Calu3 (cell line): ENCODE measurements at places on chromosomes 11 and 22. TPM values are rescaled to one million over a fixed set of nuclear protein-coding genes. Genes with fewer than 3 reads are reported as not detected.

Gene TAF1D
- total RNA-seq = 98.9 and 107 TPM in 2 replicates

DNA sequence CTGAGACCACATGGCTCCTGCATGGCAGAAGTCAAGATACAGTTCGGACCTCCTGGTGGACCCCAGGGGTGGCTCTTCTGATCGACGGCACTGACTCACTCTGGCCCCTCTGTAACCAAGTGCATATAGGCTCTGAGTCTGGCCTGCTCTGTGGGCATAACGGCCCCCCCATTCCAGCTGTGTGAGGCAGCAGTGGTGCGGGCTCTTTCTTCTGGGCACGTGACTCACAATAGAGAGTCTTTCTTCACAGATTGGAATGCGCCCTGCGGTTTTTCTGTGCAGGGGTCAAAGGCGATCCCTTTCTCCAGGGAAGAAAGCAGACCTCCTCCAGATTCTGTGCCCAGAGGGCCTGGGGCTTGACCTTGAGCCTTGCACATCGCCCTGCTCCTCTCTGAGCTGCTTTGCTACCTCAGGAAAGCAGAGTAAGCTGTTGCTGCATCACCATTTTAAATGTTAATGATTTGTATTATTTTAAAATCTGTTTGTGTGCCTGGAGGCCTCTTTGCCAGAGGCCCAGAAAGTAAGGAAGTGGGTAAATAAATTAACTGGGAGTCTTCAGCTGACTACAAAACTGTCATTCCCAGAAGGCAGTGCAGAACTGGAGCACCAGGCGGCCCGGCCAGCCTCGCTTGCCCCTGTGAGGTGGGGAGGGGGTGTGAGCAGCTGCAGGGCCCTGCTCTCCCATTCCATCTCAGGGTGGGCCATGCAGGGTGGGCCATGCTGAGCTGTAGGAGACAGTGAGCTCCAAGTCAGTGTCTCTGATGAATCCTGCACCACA lies 199.0 kb downstream of the GRIK4 start:
- DNase-seq = peak; percentile 36

Gene DEPDC7
- total RNA-seq = 1.2 and 1.6 TPM in 2 replicates

DNA sequence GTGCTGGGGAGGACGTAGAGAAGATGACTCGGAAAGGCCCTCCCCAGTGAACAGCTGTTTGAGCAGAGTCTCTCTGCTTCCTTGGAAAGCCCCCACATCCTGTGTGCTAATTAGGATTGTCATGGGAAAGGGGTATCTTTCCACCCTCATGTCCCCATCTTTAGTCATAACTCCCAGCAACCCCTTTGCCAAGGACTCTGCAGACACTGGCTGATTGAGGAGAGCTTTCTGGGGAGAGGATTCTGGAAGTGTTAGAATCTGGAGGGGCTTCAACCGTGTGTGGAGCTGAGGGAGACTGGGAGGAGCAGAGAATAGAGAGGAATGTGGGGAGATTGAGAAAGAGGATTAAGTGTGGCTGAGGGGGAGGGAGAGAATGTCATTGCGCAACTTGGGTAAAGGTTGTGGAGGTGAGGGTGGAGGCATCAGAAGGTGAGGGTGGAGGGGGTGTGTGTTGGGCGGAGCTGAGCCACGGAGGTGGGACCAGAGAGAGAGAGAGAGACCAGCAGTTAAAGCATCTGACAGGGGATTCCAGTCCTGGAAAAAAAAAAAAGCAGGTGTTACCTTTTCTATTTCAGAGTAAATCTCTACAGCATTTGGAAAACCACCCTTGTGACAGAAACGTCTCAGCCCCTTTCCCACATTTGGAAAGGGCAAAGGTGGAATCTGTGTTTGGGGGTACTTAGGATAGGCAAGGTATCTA lies 2.2 kb downstream of the DTX4 start:
- DNase-seq = peak; percentile 81

DNA sequence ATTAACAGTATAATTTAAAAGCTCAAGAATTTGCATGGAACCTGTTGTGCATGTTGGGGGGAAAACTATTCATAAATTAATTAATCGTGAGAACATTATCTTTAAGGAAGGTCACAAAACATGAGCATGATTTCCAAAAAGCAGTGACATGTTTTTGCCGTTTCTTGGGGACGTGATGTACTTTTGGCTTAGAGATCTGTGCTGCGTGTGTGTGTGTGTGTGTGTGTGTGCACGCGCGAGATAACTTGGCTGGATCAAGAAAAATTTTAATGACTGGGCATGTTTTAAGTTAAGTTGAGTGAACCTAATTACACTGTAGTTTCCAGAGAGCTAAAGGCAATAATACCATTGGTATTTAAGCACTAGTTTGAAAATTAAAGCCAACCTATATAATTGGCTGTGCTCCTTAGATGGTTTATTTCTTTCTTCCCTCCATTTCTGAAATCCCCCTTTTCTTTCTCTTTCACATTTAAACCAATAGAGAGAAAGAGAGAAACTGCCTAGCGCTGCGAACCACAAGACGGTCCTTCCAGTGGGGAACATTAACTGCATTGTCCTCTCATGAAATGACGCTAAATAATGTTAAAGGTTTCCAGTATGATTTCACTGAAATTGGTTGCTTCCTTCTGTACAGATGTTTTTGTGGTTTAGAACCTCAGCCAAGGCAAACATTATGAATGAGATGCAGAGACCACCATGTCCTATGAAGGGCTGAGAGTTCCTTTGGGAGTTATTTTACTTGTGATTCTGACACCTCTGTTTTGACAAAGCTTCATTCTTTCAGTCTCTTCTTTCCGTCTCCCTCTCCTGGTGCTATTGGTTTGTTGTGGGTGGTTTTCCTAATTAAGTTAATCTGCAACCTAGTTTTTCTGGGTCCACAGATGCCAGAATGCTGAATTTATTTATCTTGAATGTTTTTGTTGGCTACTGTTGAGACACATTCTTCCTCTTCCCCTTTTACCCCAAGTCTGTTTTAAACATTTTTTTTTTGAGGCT lies 51.7 kb downstream of the ZBTB16 start:
- no peak for DNase-seq

DNA sequence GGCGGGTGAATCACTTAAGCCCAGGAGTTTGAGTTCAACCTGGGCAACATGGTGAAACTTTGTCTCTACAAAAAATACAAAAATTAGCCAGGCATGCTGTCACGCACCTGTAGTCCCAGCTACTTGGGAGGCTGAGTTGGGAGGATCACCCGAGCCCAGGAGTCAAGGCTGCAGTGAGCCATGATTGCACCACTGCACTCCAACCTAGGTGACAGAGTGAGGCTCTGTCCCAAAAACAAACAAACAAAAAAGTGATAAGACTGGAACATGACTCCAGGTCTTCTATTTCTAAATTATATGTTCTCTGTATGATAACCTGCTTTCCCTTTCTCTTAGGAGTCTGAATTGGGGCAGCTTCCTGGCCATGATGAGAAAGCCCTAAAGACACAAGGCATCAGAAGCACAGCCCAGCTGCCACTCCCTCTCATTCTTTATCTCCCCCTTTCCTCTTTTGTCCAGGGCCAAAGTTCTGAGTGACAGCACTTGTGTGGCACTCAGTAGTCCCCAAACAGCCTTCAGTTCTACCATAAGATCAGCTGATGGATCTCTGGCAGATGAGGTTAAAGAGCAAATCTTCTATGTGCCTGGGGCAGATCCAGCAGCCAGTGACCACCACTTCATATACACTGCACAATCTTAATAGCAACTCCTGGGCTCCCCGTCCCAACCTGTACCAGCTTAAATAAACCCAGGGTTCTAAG lies 136.0 kb downstream of the C11orf58 start:
- no peak for DNase-seq

DNA sequence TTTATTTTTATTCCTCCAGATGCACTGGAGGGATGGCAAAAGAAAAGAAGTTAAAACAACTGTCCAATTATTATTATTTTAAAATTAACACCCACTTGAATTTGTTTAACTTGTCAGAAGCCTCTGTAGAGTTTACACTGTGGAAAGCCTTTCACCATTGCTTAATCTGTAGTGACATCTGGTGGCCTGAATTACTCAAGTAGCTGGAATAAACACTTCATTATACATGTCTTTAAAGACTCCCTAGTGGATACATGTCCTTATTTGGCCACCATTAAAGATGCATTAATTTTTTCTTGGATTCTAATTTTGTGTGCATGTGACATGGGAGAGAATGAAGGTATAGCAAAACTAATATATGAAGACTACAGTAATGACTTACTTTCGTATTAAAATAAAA lies 1496.5 kb downstream of the FAM181B start:
- DNase-seq = no peak

Gene CTTN
- 448 and 498 TPM in 2 replicates for total RNA-seq

DNA sequence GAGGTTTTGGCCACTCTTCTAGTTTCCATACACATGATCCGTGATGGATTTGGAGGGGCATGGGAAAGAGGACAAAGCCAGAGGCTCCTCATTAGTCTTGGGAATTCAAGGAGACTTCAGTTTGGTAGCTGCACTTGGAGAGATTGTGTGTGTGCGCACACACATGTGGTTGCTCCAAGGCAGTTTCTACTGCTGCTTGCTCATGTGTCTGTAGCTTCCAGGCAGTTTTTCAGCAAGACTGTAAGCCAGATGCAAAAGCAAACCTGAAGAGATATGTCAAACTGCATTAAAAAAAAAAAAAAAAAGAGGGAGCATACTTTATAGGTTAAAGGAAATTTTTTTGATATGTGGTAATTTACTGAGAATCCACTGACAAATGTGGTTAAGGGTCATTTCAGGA lies 95.7 kb downstream of the OSBP2 start:
- DNase-seq = no peak

DNA sequence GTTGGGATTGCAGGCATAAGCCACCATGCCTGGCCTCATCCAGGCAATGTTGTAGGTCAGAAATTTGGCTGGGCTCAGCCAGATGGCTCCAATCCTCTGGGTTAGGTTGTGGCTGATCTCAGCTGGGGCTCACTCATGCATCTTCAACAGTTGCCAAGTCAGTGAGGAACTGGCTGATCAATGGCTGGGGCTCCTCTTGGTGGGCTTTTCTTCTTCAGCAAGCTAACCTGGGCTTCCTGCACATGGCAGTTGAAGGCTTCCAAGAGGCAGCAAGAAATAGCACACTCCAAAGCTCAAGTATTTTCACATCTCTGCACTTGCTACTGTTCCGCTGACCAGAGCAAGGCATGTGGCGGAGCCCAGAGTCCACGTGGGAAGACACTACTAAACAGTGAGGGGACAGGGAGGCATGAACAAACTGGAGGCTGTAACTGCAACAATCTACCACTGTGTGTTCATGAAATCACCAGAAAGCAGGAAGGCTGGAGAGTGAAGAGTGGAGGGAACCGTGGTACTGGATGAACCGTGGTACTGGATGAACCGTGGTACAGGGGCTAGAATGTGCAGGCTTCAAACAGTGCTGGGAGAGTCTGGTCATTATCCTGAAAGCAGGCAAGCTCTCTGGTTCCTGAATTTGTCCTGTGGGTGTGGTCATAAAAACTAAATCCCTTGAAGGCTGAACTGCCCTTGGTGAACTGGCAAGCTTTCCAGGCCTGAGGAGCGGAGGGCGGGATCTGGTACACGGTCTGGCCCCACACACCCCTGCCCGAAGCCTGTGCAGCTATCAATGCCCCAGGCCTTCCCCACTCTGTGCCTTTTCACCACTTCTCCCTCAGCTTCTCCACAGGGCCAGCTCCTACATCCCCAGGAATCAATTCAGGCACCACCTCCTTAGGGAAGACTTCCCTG lies 20.2 kb downstream of the CHST1 start:
- no peak for DNase-seq

GRCh38 chr22:47154621-47155081 lies 392.2 kb downstream of the TBC1D22A start:
- no peak for DNase-seq

- no peak for DNase-seq
Observed at GRCh38 chr11:99352642-99353041, 331.9 kb downstream of the CNTN5 start.

- no peak for DNase-seq
Observed at GRCh38 chr22:25351631-25352293, 132.3 kb downstream of the CRYBB2 start.

Gene CBLIF
- total RNA-seq = not detected in 2 replicates

DNA sequence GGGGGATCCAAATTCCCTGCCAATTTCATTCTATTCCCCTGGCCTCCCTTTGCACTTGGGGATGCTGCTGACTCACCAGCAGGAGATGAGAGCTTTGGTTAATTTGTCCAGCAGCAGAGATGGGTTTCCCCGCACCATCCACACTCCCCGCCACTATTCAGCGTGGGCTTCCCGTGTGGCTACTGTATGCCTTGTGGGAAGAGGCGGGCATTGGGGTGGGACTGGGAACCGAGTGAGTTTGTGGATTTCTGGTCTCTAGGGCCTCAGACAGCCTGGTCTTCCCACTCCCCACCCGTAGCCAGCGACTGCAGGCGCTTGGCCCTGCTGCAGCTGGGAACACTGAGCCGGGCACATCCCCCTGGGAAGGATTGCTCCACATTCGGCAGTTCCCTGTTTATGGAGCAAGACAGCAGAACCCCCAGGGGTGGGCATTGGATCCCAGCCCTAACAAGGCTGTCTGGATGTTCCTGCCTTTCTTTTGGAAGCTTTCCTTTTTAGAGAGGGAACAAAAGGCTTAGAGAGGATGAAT lies 23.4 kb downstream of the KIAA1671 start:
- DNase-seq = no peak

Gene YAP1
- 57.5 and 64.7 TPM in 2 replicates for total RNA-seq

Gene AQP11
- total RNA-seq = 1.2 and 1.4 TPM in 2 replicates

- DNase-seq = no peak
Observed at GRCh38 chr11:121281698-121282097, 10.9 kb upstream of the SC5D start.

DNA sequence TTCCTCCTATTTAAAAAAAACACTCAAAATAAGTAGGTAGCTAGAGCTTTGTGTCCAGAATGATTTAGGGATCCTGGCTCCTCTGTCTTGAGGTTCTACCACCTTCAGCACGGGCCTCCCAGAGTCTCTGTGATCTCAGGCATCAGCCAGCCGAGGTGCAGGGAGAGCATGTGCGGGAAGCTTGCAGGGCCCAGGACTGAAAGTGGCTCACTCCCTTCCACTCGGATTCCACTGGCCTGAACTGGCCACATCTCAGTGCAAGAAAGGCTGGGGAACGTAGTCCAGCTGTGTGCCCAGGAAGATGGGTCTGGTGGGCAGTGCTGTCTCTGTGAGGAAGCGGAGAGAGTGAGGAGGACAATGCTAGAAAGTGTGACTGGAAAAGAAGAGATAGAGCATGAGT lies 68.3 kb upstream of the MYOD1 start:
- no peak for DNase-seq

Gene TTLL12
- total RNA-seq = 63.4 and 69.6 TPM in 2 replicates

- DNase-seq = no peak
Observed at GRCh38 chr22:24088816-24089215, 77.7 kb downstream of the CABIN1 start.

Gene PTPRCAP
- total RNA-seq = 0.51 and 1.3 TPM in 2 replicates

- peak; percentile 69 for DNase-seq
Observed at GRCh38 chr22:43186272-43187170, at the start of gene TTLL12. Gene TTLL12 (minus strand): TSS chr22:43187134. CDS start chr22:43187069, 65 bp downstream.

- DNase-seq = no peak
Observed at GRCh38 chr22:31278626-31279326, 13.5 kb downstream of the PIK3IP1 start.

Gene SCN2B
- not detected in 2 replicates for total RNA-seq

Gene CD6
- 0.26 and 0.34 TPM in 2 replicates for total RNA-seq

- no peak for DNase-seq
Observed at GRCh38 chr11:124839972-124840621, 25.1 kb upstream of the ROBO3 start.
